Stomach (tissue), 19 donors: ENCODE measurements at places on chromosomes 2 and 18. TPM values are rescaled to one million over a fixed set of nuclear protein-coding genes. Genes with fewer than 3 reads are reported as not detected.

Gene FNDC4
- total RNA-seq = 18.7 TPM

Gene BUB1
- total RNA-seq = 9.0 TPM

Gene RGPD5
- 160 TPM for total RNA-seq

Gene TRIM43
- not detected for total RNA-seq

Gene VWA3B
- total RNA-seq = not detected

Gene LHCGR
- total RNA-seq = not detected

Gene CCDC74A
- not detected for total RNA-seq

Gene KRTCAP3
- 42.0 TPM for total RNA-seq

Gene POTEJ
- total RNA-seq = not detected

Gene FOXD4L1
- not detected for total RNA-seq

Gene AGAP1
- total RNA-seq = 139 TPM

Gene KCNG2
- total RNA-seq = 0.92 TPM

Gene RAX
- total RNA-seq = not detected

Gene NTSR2
- not detected for total RNA-seq

Gene GBX2
- 0.55 TPM for total RNA-seq
